NCI-H1092 (cell line): ENCODE measurements at places on chromosomes 4 and X.

GRCh38 chrX:40172401-40173142, 74.8 kb upstream of the BCOR start:
- peak; percentile 63 for DNase-seq

DNA sequence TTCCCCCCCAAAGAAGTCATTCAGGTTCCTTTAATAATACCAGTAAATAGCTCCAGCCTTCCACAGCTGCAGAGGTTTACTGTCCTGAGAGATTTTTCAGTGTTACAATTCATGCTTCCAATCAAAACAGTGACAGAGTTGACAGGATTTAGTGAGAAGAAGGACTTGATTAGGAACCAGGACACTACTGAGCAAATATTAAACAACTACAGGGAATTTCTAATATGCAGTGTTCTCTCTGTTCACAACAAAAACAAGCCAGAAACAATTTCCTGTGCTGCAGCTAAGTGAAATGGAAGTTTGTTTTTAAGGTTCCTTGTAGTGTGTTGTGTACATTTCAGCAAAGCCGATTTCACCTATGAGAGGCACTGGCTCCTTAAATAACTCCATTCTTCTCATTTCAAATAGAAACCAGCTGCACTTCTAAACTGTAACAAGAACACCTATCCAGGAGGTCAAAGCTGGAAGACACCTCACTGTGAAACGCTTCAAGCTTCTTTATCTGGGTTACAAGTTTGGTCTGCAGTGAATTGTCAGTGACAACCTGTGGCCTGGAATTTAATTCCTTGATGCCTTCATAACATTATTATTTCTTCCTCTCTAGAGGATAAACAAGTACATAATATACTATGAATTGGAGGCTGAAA, 149.3 kb downstream of the RASL11B start:
- DNase-seq, result no peak

- DNase-seq, result no peak
Measured at GRCh38 chr4:8725071-8725841, 132.7 kb downstream of the CPZ start.

GRCh38 chrX:97102938-97103337, 219.2 kb downstream of the RPA4 start:
- DNase-seq, result no peak

GRCh38 chr4:62394766-62395165, 1194.6 kb downstream of the ADGRL3 start:
- no peak for DNase-seq

DNA sequence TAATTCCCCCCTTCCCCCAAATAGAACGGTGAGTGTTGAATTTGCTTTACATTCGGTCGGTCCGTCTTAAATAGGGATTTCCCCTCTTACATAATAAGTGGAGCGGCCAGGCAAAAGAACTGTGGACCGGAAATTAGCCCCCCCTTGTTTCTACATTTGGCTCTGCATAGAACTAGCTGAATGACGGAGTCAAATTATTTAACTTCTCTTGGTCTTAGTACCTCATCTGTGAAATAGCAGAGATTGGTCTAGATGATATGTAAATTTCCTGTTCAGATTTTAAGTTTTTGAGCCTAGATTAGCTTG, 1.3 kb downstream of the SPATA18 start:
- no peak for DNase-seq

DNA sequence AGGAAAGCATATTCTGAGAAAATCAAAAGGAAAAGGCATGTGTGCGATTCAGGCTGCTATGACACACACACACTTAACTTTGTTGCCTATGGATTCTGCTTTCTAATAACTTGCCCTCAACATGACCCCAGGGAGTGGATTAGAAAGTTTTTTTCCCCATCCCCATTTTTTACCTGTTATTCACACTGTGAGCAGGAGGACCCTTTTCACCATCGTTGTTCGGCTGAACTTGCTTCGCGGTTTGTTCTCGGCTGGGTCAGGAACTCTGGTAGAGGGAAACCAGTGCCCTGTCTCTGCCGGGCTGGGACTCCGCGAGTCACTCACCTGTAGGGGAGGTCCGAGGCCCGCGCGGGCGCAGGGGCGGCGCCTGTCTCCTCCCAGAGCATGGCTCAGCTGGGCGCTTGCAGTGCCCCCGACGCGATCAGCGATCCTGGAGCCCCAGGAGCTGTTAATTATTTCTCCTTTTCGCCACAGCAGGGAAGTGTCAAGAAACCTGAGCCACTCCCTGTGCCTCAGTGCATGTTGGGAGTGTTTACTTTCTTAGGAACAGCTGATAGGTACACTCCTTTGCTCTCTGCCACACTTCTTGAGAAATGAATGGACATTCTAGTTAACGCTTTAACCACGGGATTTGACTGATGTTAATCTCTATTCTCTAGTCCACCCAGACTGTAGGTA, at the start of gene RASSF6:
Gene RASSF6, minus strand, starts transcription at position 322 of the 678 bp plus-strand sequence. CDS start 8,641 bp downstream, outside the sequence.
- DNase-seq, result peak; percentile 42

- DNase-seq, result no peak
Measured at GRCh38 chr4:4919927-4920326, 60.5 kb downstream of the MSX1 start.

GRCh38 chrX:54819201-54819600, 11.7 kb downstream of the MAGED2 start:
- DNase-seq, result no peak
